ENCODE measurements at places on chromosomes 4 and X.

- DNase-seq, result no peak
Observed at GRCh38 chr4:185778307-185778706, 33.7 kb downstream of the SORBS2 start.

DNA sequence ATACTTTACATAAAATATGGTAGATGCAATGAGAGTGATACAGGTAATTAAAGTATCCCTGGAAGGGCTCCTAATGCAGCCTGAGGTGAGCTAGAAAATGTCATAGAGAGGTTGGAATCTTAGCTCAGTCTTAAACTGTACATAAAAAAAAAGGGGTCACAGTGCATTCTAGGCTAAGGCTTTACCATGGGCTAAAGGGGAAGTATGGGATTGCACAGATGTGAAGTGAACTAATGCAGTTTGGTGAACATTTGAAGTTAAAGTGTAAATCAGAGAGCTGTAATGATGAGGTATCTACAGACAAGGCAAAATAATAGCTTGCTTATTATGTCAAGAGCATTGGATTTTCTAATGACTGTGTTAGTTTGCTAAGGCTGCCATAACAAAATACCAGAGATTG is 405.9 kb downstream of the ADGRL3 start:
- no peak for DNase-seq

GRCh38 chr4:70746179-70746839 is 24.5 kb downstream of the RUFY3 start:
- peak; percentile 60 for DNase-seq

DNA sequence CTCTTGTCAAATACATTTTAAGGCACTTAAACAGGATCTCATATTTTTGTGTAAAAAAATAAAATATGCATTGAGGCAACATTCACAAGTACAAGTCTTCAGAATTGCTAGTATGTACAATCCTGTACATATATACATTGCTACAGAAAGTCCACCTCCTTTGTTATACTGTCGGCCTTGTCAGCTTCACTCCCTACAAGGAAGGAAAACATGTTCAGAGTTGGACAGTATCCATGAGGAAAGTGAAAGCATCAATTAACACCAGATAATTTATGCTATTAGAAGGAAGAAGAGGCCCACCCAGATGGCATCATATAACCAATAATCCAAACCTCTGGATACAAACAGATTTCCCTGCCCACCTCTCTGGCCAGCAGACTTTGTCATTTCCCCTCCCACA is 42.0 kb downstream of the REELD1 start:
- DNase-seq, result no peak

- DNase-seq, result no peak
Observed at GRCh38 chr4:103012551-103012950, 7.0 kb downstream of the SLC9B1 start.

- peak; percentile 91 for DNase-seq
Observed at GRCh38 chr4:176789955-176790354, 2.8 kb downstream of the VEGFC start.

GRCh38 chrX:40449396-40449795 is 131.4 kb upstream of the ATP6AP2 start:
- DNase-seq, result no peak

GRCh38 chrX:12956704-12957534 is 18.0 kb upstream of the TMSB4X start:
- DNase-seq, result peak; percentile 77

DNA sequence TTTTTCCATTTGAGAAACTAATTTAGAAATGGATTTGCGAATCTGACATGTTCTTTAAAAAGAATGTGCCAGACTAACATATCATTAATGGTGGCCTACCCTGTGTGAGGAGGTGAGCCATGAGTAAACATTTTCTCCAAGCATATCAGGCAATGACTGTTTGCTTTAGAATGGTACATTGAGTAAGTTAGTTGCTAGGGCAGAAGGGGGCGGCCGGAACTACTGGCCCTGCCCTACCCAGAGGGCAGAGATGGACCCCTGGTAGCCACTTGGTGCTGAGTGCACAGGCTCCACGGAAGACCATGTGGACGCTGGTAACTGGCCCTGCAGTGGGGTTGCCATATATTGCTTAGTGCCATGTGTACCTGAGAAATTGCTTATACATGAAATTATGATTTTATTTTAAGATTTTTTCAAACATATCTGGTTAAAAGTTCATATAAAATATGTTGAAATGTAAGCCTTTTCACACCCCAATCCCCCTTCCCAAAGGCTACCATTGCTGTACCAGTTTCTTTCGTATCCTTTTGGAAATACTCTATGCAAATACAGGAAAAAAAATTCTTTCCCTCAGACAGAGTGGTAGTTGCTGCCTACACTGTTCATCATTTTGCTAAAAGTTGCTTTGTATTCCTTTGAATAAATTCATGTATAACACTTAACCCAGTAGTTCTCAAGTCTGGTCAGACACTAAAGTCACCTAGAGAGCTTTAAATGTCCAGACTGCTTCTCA is 8.8 kb downstream of the FNIP2 start:
- no peak for DNase-seq

- DNase-seq, result no peak
Observed at GRCh38 chr4:10690185-10690907, 5.8 kb upstream of the CLNK start.

DNA sequence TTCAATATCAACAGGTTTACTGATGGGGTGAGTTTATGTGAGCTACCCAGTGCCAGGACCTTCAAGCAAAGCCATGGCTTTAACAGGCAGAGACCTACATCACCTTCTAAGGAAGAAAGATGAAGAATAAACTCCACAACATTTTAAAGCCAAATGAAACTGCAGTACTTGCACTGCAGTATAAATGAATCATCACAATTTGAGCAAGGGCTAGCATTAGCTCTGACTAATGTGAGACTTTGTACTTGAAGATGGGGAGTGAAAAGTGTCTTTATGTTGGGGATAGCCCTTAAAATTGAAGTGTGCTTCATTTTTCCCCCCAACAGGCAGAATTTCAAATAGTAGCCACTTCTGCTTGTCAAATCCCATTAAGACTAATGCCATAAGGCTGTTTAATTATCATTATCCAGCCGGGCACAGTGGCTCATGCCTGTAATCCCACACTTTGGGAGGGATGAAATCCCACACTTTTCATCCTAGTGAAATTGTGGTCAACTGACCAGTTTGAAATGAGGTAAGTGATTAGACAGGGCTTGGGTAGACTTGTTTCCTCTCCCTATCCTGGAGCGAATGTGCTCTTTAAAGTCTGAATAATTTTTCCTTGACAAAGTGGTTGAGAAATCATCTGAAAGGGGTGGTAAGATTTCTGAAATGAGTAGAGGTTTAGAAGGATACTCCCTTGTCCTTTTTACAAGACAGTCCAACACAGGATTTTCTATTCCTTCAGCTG is 27.2 kb upstream of the GPR34 start:
- peak; percentile 43 for DNase-seq

DNA sequence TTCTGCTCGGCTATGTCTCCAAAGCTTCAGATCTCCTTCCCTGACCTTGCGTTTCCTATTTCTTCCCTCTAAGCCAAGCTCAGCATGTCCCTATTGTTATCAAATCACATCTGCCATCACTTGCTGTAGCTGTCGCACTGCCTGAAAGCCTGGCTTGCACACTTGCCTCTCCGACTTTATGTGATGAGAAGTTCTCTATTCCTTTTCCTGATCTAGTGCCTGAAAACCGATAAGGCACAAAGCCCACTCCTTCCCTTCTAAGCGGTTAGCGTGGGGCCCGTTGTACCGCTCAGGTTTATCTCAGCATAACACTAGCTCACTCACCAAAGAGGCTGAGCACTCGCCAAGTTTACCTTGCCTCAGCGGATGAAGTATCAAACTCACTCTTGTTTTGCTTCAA is 816 bp downstream of the NMU start:
- DNase-seq, result no peak

DNA sequence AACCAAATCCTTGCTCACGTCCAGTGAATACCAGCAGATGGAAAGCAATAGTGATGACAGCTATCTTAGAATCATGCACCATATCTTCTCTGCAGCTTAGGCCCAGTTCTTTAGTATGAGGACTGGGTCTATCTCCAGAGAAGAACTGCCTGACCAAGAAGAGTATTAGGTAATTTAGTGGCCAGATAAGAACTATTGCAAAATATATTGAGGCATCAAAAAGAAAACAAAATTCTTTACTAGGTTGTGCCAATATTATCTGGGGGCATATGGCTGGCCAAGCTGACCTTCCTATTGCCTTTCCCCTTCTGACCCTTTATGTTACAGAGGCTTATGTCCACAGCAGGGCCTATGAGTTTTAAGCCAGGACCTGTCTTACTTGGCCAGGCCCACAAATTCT is 91.2 kb downstream of the RLIM start:
- DNase-seq, result no peak

DNA sequence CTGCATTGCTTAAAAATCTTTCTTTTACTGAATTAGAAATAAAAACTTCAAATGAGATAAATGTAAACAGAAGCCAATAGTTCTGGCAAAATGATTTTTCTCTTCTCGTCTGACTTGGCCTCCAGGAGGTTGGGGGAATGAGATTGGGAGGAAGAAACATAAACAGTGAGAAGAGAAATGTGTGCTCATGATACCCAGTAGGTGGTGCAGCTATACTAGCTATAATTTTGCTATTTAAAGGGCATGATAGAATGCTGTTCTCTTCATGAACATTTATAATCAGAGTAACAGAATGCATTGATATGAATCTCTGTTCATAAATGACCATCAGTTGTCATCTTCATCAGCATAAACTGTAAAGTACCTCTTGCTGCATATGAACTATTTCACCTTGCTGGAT is 85.5 kb downstream of the TACR3 start:
- no peak for DNase-seq

DNA sequence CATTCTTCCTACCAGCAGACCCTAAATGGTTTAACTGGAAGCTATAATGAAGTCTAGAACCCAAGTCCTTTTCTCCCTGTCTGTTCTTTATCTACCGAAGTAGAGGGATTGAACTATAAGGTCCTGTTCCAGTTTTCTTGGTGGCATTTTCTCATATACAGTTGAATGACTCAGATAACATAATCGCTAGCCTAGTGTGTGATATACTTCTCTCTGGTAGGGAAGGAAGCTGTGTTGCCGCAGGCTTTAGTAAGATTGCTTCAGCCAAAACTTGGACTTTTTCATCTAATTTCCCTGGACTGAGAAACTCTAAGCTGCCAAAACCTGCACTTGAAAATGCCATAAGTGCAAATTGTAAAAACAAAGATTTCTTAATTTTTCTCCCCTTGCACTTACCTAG is 123.4 kb downstream of the NWD2 start:
- DNase-seq, result no peak

- peak; percentile 21 for DNase-seq
Observed at GRCh38 chrX:19156186-19156585, 33.9 kb upstream of the ADGRG2 start.

GRCh38 chr4:110823251-110823650 is 200.4 kb upstream of the PITX2 start:
- peak; percentile 87 for DNase-seq

Data from fibroblast of skin of back (primary cell).